ENCODE measurements at places on chromosomes 6 and 20. TPM values are rescaled to one million over a fixed set of nuclear protein-coding genes. Genes with fewer than 3 reads are reported as not detected.

PTGIS gene
- total RNA-seq, result 24.1 TPM

HLA-C gene
- total RNA-seq, result 901 TPM

MUC22 gene
- total RNA-seq, result not detected

DNA sequence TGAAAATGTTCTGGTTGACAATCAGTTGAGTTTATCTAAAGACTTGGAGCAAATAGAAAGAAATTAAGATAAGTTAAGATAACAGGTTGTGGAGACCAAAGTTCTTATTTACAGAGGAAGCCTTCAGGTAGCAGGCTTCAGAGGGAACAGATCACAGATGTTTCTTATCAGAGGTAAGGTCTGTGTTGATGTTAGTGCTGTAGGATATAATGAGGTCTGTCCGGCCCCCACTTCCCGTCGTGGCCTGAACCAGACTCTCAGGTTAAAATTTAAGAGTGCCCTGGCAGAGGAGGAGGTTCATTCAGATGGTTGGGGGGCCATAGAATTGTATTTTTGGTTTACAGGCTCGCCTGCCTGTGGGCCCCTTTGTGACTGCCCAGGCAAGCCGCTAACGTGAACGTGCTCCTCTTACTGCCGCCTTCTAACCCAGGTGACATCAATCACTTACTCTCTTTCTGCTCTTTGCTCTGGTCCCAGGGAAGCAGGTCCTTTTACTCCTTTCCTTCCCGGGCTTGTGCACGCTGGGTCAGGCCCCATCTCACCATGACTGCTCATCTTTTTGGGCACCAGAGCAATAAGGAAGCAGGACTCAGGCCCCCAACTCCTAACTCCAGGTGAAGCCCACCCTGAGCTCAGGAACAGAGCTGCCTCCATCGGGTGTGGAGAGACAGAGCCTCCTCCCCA lies 18.3 kb upstream of the UNC93A start:
- no peak for DNase-seq

GRCh38 chr6:112831022-112831421 lies 483.9 kb downstream of the RFPL4B start:
- no peak for DNase-seq

DNA sequence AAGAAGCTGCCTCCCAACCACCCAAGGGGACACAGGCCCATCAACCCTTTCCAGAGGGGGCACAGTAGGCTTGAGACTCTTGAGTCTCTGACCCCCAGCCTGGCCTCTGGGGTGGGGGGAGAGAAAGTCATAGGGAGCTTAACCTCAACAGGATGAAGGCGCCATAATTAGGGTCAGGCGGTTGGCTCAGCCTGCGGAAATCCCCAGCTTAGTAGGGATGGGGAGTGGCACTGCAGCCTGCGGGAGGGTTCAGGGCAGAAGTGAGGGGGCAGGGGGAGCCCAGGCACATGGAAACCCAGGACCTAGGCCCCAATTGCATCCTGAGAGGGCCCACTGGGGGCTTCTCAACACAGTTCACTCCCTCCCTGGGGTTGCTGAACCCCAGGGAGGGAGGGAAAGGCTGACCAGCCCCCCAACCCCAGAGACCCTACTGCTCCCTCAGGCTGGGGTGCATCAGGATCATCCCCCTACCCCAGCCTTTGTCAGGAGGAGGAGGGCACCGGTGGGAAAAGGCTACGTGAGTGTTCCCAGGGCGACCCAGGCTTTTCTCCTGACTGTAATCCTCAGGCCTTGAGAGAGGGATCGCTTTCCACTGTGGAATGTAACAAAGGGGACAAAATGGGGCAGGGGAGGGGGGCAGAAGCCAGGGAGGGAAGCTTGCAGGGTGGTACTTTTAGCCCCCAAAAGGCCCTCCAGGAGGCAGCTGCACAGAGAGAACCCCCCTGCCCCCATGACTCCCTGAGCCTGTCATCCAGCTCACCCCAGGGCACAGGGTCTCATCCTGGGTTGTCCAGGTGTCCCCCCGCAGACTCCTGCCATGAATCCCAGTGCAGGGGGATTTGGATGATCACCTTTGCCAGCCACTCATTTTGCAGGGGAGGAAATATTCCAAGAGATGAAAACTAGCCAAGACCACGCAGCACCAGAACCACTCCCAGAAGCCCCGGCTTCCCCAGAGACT lies 46.4 kb downstream of the MRPL14 start:
- no peak for DNase-seq

- no peak for DNase-seq
Measured at GRCh38 chr6:96099069-96099468, 83.3 kb downstream of the FUT9 start.

RXRB gene
- total RNA-seq, result 52.2 TPM

ANGPT4 gene
- total RNA-seq, result 0.57 TPM

GRCh38 chr20:34575271-34575670 lies 16.8 kb downstream of the MAP1LC3A start:
- no peak for DNase-seq

DNA sequence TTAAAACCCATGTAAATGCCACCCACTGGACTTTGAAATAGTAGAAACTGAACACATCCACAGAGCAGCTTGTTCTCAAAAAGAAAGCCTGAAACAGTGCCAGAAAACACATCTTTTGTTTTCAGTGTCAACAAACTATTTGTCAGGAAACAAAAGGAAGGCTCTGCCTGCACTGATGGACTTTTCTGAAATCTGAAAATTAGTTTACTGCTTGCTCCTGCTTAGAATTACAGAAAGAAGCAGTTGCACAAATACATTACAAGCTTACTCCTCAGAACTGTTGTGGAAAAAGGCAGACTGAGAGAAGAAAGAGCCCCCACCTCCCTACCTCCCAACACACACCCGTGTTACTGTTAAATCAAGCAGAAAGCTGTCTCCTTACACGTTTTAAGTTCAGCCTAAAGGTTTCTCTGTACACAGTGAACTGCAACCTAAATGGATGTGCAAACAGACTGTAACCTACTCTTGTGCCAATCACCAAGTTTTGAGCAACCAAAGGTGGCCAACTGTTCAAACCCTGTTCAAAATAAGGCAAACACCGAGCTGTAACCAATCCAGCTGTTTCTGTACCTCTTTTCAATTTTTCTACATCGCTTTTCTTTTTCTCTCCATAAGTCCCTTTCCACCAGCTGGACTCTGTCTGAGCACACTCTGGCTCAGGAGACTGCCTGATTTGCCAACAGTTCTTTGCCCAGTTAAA lies 43.7 kb downstream of the FRK start:
- no peak for DNase-seq

GRCh38 chr6:139925894-139926641 lies 551.6 kb upstream of the CITED2 start:
- DNase-seq, result no peak

GRCh38 chr6:169340395-169340794 lies 86.7 kb upstream of the THBS2 start:
- no peak for DNase-seq

DNA sequence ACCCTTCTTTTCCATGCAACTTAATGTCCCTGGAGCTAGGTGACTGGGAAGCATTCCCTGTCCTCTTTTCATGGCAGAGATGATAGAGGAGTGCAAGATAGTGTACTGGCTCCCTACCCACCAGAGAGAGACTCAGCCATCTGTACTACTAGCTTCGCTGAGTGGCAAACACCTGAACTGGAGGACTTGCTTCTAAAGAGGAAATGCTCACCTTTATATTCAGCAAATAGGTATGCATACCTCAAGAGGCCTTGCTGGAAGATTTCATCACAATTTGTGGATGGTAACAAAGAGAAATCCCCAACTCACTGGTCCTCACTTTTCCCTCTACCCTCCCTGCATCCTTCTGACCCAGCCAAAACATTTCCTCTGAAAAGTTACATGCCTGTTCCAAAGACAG lies 124.1 kb downstream of the FOXA2 start:
- DNase-seq, result no peak

CGAS gene
- 5.9 TPM for total RNA-seq

GRCh38 chr20:17806739-17807441 lies 107.1 kb downstream of the BANF2 start:
- peak; percentile 90 for DNase-seq

DNA sequence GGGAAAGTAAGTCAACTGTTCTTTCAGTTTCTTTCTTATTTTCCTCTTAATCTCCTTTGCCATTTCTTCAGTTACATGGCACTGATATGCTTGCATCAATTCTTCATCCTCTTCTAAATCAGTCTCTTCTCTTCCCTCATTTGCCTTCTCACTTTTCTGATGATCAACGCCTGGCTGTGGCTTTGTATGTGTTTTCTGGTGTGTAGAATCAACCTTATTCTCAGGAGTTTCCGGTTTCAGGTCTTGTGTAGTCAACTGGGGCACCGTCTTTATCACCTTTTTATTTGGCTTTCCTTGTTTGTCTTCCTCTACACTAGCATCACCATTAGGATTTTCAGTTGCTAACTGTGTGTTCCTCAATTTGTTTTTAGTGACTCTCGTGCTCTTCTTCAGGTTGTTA lies 31.6 kb downstream of the AHI1 start:
- no peak for DNase-seq

GRCh38 chr20:52616629-52617028 lies 355.5 kb upstream of the TSHZ2 start:
- DNase-seq, result no peak

DNA sequence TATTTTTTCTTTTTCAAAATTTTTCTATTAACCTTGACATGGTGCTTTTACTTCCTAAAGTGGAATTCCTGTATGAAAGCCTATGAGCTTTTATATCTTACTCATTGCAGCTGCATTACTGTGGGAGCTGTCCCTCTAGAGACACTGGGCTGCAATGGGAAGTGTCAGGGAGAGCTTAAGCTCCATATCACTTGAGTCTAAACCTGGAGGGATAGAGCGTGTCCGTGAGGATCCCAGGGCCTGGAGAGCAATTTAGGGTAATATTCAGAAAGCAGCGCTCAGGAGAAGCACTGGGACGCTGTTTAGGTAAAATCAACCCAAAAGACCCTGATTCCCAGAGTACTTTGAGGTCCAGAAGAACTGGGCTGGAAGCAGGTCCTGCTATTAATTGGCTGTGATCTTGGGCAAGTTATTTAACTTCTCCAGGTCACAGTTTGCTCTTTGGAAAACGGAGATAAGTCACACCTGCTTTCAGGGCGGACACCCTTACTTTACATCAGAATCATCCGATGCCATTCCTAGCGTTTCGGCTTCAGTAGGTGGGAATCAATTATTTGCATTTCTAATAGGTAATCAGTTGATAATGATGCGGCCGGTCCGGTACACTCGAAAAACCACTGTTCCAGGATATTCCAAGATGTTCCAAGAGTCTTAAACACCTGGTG lies 628 bp upstream of the ERGIC3 start:
- peak; percentile 8 for DNase-seq

GRCh38 chr6:165580136-165580535 lies 82.9 kb downstream of the PDE10A start:
- no peak for DNase-seq

TBXT gene
- not detected for total RNA-seq

DNA sequence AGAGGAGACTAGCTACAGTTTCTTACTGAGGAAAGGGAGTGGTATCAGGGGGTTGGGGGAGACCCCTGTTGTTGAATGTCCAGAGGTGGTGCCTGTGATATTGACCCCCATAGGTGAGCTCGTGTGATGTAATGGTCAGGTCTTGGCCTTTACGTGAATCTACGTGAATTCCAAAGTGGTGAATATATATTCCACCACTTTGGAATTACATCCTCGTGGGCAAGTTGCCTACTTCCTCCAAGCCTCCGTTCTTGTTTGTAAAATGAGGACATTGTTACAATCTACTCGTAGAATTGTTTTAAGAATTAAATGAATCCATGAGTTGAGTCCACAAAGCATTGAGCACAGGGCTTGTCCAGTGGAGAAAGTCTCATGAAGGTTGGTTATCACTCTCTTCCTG lies 47.3 kb downstream of the TSHZ2 start:
- no peak for DNase-seq

DNA sequence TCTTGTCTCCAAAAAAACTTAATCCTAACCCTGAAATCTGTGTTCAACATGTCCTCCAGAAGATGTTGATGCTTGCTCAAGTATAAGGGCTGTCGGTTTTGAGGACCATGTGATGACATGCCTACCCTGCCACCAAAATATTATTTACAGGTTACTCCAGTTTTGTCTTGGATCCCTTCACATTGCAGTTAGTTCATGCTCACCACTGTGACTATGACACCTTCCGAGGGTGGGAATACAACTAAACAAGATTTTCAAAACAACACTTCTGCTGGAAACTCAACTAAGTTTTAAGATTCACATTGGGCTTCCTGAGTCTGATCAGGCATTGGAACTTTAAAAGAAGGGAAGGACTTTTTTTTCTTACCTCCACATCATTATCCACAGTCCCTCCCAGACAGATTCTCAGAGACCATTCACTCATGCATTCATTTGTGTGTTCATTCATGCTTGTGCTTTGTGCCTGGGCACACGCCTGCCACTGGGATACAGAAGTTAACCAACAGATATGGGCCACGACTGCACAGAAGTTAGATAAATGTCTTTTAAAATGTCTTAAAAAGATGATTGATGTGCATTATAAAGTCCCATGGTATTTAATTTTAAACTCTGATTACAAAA lies 118.7 kb upstream of the GJE1 start:
- DNase-seq, result no peak

SPATS1 gene
- total RNA-seq, result not detected

GRCh38 chr6:161035182-161035980 lies 43.8 kb downstream of the MAP3K4 start:
- no peak for DNase-seq

- DNase-seq, result no peak
Measured at GRCh38 chr6:74870403-74870802, 335.4 kb downstream of the COL12A1 start.

- DNase-seq, result no peak
Measured at GRCh38 chr6:6741264-6741663, 152.7 kb downstream of the LY86 start.

- DNase-seq, result no peak
Measured at GRCh38 chr6:100236389-100236788, 228.3 kb downstream of the SIM1 start.

C20orf144 gene
- total RNA-seq, result 0.16 TPM

- DNase-seq, result peak; percentile 83
Measured at GRCh38 chr6:26520237-26520849, 17.8 kb upstream of the HMGN4 start.

PROCR gene
- 24.5 TPM for total RNA-seq

- DNase-seq, result no peak
Measured at GRCh38 chr20:38075161-38075998, 41.8 kb downstream of the RPRD1B start.

DNA sequence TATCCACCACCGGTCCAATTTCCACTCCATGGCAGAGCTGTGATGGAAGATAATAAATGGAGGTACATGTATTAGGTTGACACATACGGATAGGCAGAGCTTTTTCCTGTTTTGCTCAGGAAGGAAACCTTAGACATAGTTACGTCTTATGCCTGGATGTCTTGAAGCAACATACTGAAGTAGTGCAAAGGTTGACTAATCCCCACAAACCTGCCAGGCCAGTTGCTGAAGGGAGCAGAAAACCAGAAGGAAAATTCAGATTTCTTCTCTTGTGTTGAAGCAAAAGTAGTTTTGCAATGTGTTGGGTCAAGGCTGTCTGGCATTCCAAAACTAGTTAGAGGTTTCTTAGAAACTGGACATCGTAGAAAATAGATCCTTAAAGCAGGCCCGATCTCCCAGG lies 68.7 kb downstream of the PHACTR1 start:
- peak; percentile 9 for DNase-seq

B3GAT2 gene
- total RNA-seq, result not detected

- peak; percentile 88 for DNase-seq
Measured at GRCh38 chr20:47720636-47721427, 64.4 kb downstream of the SULF2 start.

- DNase-seq, result no peak
Measured at GRCh38 chr20:34896086-34896621, 19.7 kb downstream of the ACSS2 start.

All from kidney (tissue), 22 donors.